ENCODE measurements at places on chromosomes 3 and 15.

- DNase-seq: no peak
These were observed 23.9 kb upstream of the CTSH start for GRCh38 chr15:78968539-78969271.

GRCh38 chr3:29757054-29757777 is 476.3 kb downstream of the RBMS3 start:
- no peak for DNase-seq

DNA sequence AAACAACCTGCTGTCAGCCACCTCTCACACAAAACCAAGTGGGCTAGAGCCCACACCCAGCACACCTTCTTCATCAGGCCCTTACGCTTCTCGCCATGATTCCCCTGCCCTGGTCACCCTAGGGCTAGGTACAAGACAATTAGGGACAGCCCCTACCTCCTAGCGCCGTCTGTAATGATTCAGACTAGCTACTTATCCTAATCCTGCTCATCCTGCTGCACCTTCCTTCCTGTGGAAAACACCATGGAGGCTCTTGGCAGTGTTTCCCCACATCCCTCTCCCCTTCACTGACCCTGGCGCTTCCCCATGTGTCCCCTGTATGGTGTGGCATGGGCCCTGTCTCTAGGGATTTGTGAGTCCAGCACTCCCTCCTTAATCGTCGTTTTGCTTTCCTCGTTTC is 39.6 kb upstream of the ICE2 start:
- DNase-seq: no peak

- peak; percentile 64 for DNase-seq
These were observed 19.7 kb downstream of the STARD5 start for GRCh38 chr15:81304226-81304625.

DNA sequence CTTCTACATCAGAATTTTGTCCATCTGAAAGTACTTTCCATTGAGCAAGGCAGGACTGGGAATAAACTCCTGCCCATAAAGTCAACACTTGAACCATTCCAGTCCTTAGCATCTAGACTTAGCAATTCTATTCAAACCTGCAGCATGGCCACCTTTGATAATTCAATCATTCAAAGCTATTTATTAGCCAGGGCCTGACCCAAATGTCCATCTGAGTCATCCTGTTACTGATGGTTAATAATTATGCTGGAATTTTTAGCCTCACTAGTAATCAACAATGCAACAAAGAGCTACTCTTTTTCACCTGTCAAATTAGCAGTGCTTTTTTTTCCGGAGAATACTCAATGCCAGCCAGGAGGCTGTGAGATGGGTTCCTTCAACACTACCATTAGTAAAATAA is 72.7 kb upstream of the SNRK start:
- DNase-seq: no peak

- no peak for DNase-seq
These were observed 28.8 kb upstream of the TRIM59 start for GRCh38 chr3:160478338-160478737.
